Tongue (tissue), 3 donors: ENCODE measurements at places on chromosomes 2 and 18. TPM values are rescaled to one million over a fixed set of nuclear protein-coding genes. Genes with fewer than 3 reads are reported as not detected.

DNA sequence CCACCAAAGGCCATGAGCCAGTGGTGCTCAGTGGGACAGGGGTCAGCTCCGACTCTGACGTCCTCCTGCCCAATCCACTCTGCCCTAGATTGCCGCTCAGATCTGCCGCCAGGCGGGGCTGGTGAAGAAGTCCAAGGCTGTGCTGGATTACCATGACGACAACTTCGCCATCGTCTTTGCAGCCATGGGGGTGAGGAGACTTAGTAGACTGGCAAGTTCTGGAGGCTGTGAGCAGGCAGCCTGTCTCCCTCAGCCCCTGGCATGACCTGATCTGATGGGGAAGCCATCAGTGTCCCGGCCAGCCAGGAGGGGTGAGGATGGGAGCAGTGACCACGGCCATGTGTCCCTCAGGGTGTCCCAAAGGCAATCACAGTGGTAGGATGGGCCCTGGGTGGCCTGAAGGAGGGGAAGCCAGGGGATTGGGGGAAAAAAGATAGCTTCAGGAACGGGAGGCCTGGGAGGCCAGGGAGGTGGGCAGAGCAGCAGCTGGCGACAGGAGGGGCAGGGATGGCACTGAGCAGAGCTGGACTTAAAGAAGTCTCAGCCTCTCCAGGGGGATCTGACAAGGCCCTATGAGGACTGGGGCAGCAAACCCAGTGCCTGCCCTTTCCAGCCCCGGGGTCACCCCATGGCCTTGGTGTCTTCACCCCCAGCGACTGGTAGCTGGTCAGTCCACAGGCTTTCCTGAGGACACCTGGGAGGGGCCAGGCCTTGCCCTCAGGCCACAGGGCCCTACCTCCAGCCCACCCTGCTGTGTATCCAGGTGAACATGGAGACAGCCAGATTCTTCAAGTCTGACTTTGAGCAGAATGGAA, 17.4 kb upstream of the ANKRD53 start:
- no peak for DNase-seq

- peak; percentile 83 for DNase-seq
These were observed 64.1 kb downstream of the DTNA start for GRCh38 chr18:34773961-34774766.

GRCh38 chr2:129742415-129743180, 236.9 kb upstream of the RAB6C start:
- no peak for DNase-seq

DNA sequence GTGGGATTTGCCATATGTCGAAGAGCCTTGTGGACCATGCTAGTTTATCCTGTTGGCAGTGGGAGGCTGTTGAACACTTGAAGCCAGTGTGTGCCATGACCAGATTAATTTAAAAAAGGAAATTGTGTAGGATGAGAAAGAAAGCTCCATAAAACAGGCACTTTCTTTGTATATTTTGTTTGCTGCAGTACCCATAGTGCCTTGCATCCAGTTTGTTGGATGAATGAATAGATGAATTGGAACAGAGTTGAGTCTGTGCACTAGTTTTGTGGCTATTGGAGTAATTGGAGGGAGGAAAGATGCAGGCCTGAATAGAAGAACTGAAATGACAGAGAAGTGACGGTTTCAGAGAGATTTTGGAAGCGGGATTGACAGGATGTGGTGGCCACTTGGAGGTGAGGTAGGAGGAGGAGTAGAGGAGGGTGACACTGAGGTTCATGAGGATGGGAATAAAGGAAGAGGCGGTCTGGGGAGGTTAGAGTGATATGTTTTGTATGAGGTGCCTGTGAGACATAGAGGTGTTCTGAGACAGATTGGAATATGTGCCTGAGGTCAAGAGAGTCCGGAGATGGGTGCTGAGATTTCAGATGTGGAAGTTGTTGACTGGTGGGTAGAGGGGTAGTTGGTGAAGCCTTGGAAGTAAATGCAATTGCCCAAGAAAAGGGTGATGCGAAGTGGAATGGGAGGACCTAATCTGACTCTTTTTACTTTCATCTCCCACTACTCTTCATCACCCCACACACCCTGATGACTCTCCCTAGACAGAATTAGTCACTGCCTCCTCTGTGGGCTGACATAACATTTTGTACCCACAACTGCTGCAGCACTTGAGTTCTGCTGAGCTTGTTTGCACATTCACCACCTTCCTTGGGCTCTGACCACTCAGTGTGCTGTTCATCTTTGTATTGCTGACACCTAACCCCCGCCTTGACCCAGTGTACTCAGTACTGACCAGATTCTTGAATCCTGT, 5.1 kb downstream of the DGUOK start:
- no peak for DNase-seq

DNA sequence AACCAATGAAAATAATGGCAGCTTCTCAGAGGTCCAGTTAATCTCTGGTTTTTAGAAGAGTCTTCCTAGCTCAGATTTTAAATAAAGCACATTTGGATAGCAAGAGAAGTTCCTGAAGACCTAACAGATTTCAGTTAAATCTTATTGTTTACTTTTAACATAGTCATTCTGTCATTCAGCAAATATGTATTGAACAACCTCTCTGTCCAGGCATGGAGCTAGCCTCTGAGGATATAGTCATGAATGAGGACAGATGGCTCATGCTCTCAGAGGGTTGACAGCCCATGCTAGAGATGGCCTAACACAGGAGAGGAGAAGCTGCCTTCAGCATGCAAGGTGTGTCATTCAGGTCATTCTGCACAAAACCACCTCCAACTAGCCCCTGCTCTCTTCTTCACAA, 6.2 kb downstream of the CCBE1 start:
- DNase-seq, result peak; percentile 76

DNA sequence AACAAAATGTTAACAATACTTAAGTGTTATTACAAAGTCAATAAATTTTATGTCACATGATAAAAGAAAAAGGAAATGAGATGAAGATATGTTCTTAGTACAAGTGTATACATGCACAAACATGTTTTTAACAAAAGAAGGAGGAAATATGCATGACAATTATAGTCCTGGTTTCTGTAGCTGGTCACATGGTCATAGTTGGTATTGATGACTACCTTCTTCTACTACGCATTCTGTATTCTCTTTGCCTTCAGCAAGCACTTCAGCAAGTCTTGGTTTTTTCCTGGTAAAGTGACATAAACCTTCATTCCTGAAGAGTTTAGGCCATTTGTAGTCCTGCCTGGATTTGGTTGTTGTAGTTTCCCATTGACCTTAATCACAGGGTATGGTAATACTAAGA, 121.3 kb upstream of the SYT4 start:
- DNase-seq, result no peak

Gene CNTNAP5
- total RNA-seq, result 1.7 TPM

Gene ELAC1
- 5.3 TPM for total RNA-seq

Gene CCDC74B
- total RNA-seq, result 1.0 TPM

Gene LYPD6B
- 1.7 TPM for total RNA-seq

Gene METAP1D
- 15.1 TPM for total RNA-seq
